ENCODE measurements at places on chromosomes 2 and 18.

- no peak overlapping the region for H3K4me3 ChIP-seq
- no peaks in the 10 kb centered on the region for H3K4me1 ChIP-seq
- H3K27ac ChIP-seq: no peak overlapping the region
- no peaks in the 10 kb centered on the region for H3K27me3 ChIP-seq
Observed at GRCh38 chr2:158312981-158313380, 143.6 kb downstream of the CCDC148 start.

DNA sequence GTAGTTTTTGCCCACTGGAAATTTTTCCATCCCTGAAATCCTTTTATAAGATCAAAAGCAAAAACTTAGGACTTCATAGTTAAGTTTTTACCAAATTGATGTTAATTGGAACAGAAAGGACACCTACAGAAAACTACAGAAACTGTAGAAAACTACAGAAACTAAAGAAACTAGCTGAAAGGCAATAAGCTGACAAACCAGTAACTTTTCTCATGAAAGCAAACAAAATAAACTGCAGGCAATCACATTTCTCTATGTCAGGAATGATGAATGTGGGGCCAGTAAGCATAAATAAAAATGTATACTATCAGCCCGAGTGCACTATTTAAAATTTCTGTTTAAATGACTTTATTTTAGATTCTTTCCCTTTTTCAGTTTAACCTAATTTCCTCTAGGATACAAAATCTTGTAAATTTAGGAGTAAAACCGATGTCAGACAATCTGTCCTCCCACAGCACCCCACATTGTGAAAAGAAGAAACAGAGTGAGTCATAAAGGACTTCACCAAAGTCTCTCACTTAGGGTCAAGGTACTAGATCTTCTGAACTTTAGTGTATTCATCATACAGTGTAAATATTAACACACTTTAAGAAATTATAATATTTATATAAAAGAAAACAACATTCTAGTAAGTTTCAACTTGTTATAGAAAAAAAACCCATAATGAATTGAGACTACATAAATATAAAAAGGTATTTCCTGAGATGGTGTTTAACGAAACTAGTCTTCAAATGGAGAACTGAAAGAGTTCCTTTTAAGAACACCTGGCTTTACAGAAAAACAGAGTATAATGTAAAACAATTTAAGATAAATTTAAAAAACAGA lies 46.6 kb downstream of the USP40 start:
- H3K36me3 ChIP-seq: peaks cover 60% of the 10 kb centered on the region
- DNase-seq: no peak
- H3K27ac ChIP-seq: no peak overlapping the region
- H3K27me3 ChIP-seq: no peaks in the 10 kb centered on the region
- H3K4me1 ChIP-seq: no peaks in the 10 kb centered on the region

DNA sequence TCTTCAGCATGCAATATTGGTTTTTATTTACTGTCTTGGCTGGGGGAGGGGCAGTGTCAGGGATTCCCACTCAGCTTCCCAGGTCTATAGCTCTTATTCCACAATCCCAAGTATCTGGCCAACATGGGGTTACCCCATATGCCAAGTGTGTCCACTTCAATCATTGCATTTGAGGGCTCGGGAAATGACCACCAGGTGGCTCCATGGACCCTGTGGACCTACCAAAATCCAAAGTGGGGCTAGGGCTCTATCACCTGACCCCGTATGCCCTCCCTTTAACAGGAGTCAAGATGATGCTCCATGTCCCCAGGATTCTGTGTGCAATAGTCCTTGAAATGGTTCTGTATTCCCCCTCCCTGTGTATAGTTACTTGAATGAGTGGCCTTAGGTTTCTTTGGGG lies 12.1 kb upstream of the TRAF3IP1 start:
- H3K4me3 ChIP-seq: no peak overlapping the region
- no peak for DNase-seq
- no peaks in the 10 kb centered on the region for H3K36me3 ChIP-seq
- H3K27me3 ChIP-seq: no peaks in the 10 kb centered on the region
- no peak overlapping the region for H3K27ac ChIP-seq

- H3K36me3 ChIP-seq: no peaks in the 10 kb centered on the region
- H3K27ac ChIP-seq: no peak overlapping the region
- no peak overlapping the region for H3K4me3 ChIP-seq
- no peaks in the 10 kb centered on the region for H3K27me3 ChIP-seq
Observed at GRCh38 chr2:153373510-153374279, 104.9 kb downstream of the RPRM start.

GRCh38 chr2:158740127-158740526 lies 55.0 kb upstream of the DAPL1 start:
- H3K27ac ChIP-seq: no peak overlapping the region
- H3K27me3 ChIP-seq: no peaks in the 10 kb centered on the region
- no peak for DNase-seq
- H3K4me3 ChIP-seq: no peak overlapping the region
- no peaks in the 10 kb centered on the region for H3K36me3 ChIP-seq

- DNase-seq: no peak
- no peak overlapping the region for H3K27ac ChIP-seq
- no peaks in the 10 kb centered on the region for H3K27me3 ChIP-seq
- H3K4me1 ChIP-seq: peaks cover 38% of the 10 kb centered on the region
- no peaks in the 10 kb centered on the region for H3K36me3 ChIP-seq
Observed at GRCh38 chr2:134262684-134263083, 8.8 kb downstream of the MGAT5 start.

All from SK-N-SH (cell line).